GM23248 (cell line): ENCODE measurements at places on chromosomes 6 and 20.

- DNase-seq = no peak
These were observed 26.4 kb downstream of the ABHD12 start for GRCh38 chr20:25364180-25364788.

- no peak for DNase-seq
These were observed 6.4 kb downstream of the HINT3 start for GRCh38 chr6:125962900-125963497.

DNA sequence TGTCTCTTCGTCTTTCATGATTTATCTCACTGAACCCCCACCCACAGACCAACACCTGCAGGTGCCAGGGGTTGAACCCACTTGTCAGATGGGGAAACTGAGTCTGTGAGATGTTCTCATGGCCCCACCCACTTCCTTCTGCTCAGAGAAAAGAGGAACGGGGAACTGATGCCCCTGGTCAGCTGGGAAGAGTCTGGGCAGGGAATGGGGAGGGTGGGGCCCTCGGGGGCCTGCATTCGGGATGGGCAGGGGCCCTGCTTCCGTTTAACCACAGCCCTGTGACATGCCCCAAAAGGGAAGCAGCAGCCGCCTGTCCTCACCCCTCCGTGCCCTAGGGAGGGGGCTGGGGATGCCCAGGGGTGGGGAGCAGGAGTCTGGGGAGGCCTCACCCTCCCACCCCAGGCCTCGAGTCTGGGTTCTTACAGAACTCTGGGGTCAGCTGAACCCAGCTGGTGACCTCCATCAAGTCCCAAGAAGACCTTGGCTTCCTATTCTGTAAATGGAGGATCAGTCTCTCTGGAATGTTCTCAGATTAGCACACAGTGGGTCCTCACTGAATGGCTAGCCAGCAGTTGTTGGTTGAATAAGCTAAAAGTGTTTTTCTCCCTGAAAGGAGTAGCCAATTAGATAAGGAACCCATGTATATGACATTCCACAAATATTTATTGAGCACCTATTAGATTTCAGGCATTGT lies 81.5 kb downstream of the CEBPB start:
- no peak for DNase-seq

GRCh38 chr20:31833130-31833930 lies 12.1 kb downstream of the FOXS1 start:
- peak; percentile 52 for DNase-seq

DNA sequence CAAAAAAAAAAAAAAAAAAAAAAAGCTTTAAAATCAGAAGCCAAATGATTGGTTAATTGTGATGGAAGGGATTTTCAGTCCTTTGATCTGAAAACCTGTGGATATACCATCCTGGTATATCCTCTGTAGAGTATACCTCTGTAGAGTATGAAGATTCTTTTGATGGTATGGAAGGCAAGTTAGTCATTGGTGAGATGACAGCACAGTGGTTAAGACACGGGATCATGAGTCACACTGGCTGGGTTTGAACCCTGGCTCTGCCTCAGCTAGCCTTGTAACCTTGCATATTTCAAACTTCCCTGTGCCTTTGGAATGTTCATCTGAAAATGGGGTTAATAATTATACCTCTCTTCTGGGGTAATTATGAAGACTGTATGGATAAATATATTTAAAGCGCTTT lies 179.3 kb downstream of the CARMIL1 start:
- peak; percentile 90 for DNase-seq

GRCh38 chr6:756224-756623 lies 63.3 kb upstream of the EXOC2 start:
- DNase-seq = no peak

GRCh38 chr20:1075616-1076015 lies 42.8 kb upstream of the PSMF1 start:
- no peak for DNase-seq

GRCh38 chr6:32216285-32216684 lies 7.6 kb downstream of the NOTCH4 start:
- DNase-seq = no peak

- peak; percentile 47 for DNase-seq
These were observed 256.5 kb downstream of the TRDN start for GRCh38 chr6:123380257-123380656.

DNA sequence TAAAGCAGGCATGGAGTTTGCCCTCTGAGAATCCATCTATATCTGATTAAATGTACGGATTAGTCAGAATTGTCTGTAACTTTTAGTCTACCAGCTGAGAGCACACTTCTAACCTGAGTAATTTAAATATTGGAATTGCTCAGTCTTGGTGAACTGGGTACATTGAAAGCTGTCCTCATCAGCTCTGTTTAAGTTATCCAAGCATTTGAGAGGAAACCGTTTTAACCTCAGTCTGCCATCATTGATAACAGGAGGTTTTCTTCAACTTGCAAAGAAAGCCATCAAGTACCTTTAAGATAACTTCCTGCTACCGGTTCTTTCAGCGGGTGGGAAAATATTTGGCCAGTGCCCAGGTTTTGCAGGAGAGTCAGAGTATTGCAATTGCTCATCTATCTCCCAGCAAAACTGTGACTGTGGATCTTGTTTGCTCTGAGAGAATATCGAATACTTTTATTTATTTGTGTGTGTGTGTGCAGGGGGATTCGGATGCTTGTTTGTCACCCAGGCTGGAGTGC lies 31.1 kb upstream of the F13A1 start:
- DNase-seq = no peak

DNA sequence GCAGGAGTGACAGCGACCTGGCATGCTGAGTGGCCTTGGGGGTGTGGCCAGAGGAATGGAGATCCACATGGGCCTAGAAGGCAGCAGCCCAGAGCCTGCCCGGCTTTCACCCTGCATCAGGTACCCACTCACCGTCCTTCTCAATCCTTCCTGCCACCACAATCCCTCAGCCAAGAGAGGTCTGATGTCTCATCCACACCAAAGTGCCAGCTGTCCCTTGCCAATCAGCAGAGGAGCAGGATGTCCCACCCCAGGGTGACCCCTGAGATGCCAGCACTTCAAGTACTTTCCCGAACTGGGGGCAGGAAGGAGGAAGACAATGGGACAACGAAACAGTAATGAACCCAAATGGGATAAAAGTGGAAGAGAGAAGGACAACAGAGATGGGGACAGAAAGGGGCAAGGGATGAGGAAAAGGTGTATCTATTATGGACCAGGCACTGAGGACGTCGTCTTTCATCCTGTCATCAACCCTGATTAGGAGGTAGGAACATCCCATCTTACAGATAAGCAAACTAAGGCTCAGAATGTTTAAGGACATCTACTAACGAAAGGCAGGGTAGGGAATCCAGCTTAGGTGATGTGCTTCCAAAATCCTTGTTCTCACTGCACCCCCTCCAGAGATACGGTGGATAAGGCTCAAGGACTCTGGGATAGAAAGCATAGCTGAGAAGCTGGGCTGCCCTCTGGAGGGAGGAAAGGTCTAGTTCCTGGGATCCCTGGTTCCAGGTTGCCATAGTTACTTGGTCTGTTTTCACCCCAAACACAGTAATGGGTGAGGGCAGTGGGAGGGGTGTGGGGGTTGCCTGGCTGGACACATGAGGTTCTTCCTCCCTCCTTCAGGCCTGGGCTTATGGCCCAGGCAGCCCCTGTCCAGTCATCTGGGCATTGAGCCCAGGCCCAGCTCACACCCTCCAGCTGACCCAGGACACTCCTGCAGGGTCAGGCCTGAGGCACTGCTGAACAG lies 4.5 kb upstream of the TNXB start:
- DNase-seq = peak; percentile 98

- no peak for DNase-seq
These were observed 51.4 kb upstream of the JARID2 start for GRCh38 chr6:15194453-15194852.

- no peak for DNase-seq
These were observed 15.2 kb downstream of the CHMP4B start for GRCh38 chr20:33826270-33826897.

- no peak for DNase-seq
These were observed 343.2 kb downstream of the FRK start for GRCh38 chr6:115717472-115717871.

- no peak for DNase-seq
These were observed 36.7 kb downstream of the F13A1 start for GRCh38 chr6:6283746-6284145.

GRCh38 chr6:135181333-135182070 lies 394 bp downstream of the MYB start:
- peak; percentile 31 for DNase-seq

- DNase-seq = peak; percentile 63
These were observed 12.8 kb upstream of the DSTN start for GRCh38 chr20:17556837-17557674.

GRCh38 chr6:142482974-142483373 lies 181.2 kb downstream of the ADGRG6 start:
- peak; percentile 29 for DNase-seq

GRCh38 chr6:44020664-44021425 lies 106.4 kb downstream of the MRPL14 start:
- no peak for DNase-seq

DNA sequence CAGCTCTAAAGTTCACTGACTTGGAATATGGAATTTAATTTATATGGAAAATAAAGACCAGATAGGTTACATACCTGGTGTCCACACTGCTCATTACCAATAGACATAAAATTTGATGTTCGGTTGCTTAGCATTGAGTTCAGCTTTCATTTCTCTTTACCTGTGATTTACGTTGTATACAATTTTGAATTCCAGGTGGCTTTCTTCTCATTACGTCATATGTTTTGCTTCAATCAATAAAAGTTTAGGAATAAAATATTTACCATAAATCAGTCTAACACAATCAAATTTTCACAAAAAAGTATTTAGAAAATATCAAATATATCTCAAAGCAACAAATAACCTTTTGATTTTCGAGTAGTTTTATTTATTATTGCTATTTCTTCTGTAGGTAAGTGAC lies 40.8 kb downstream of the HDGFL1 start:
- DNase-seq = no peak

- DNase-seq = no peak
These were observed 85.6 kb downstream of the TTLL2 start for GRCh38 chr6:167410462-167410861.

DNA sequence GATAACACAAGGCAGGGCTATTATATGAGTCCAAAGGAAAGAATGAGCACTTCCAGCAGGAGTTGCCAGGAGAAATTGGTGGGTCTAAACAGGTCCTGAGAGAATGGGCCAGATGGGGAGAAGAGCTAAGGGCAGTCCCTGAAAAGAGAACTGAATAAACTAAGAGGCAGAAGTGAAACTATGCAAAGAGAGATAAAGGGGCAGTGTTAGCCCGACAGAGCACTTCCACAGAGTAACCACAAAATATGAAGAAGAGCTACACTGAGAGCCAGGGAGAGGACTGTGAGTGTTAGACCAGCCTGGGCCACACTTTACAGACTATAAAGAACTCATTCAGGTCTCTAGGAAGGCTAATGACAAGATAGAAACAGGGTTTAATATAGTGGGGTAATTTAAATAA lies 43.8 kb downstream of the RALGAPA2 start:
- DNase-seq = no peak

GRCh38 chr6:4268171-4268570 lies 132.8 kb upstream of the ECI2 start:
- DNase-seq = no peak

GRCh38 chr20:18287546-18287914 lies 797 bp upstream of the ZNF133 start:
- peak; percentile 51 for DNase-seq

- DNase-seq = no peak
These were observed 252.4 kb upstream of the IRAK1BP1 start for GRCh38 chr6:78614961-78615360.

DNA sequence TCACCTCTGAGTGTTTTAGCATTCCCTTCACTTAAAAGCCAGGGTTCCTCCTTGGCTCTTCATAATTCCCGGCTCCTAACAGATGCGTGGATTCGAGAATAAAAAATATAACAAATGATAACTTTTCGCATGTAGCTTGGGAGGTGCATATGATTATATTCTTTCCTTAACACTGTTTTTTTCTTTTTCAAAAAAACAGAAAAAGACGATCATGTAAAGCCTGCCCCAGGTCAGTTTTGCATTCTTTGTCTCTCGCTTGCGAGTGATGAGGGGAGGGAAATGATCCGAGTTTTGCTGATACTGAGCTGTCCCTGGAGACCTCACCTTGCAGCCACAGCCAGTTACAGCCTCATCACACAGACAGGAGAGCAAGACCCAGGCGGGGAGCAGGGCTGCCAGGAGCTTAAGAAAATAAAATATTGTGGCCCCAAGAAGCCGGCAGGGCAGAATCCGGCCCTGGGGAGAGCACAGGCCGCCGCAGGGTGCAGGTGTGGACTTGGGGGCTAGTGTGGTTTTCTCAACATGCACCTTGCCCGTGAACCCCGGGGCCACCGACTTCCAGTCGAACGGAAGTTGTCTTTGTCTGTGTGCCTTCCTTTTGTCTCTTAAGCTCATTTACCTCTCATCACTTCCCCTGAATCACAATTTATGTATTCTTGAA lies 301.8 kb downstream of the TAF4 start:
- DNase-seq = no peak
